CD4-positive, alpha-beta T cell treated with Interleukin-15 for 1 hour (primary cell): ENCODE measurements at places on chromosomes 13 and 19.

DNA sequence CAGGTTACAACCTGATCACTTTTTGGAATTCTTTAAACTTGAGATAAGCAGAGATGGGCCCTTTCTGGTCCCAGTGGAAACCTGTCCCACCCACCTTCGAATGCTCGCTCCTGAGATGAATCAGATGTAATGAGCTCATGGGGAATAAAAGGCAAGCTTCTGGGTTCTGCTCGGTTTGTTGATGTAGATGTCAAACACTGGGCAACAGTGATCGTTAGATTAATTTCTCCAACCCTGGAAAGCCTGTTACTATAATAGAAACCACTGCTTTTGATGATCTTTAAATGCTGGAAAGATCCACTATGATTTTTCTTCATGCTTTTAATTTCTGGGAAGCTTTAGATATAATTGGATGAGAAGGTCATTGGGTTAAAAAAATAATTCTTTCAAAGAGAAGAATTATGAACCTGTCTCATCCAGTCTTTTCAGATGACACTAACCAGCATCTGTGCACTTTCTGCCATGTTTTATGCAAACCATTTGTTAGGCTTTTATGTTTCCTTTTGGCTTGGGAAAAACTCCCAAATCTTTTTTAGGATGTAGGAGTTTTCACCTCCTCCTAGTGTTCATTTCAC is 49.3 kb downstream of the B3GLCT start:
- DNase-seq: no peak

- DNase-seq: peak; percentile 96
Measured at GRCh38 chr19:58475714-58476497, at the start of gene ZNF446. Gene ZNF446 (plus strand): TSS chr19:58476352. CDS start chr19:58477219, 867 bp downstream.

GRCh38 chr13:44302940-44303575 is 70.6 kb upstream of the SERP2 start:
- no peak for DNase-seq

GRCh38 chr13:33016414-33017322 is at the start of gene KL:
Gene KL (plus strand): TSS chr13:33016423. CDS start chr13:33016441, 18 bp downstream.
- no peak for DNase-seq

GRCh38 chr13:43537124-43537523 is 249.6 kb downstream of the ENOX1 start:
- DNase-seq: no peak

DNA sequence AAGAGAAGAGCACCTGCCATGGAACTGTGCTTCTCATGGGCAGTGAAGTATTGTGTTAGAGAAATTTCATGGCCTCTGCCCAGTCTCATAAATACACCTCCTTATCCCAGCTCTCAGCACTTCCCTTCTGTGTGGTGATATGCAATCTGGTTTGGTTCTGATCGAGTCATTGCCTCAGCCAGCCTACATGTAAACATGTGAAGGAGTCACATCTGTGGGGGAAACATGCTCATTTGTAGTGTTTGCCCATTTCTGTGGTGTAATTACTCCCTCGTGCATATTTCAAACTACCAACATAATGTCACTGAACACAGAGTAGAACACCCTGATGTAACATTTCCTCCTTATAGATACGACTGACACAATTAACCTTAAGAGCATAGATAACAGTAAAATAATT is 183.0 kb downstream of the DCT start:
- no peak for DNase-seq
